ENCODE measurements at places on chromosomes 2 and 18. TPM values are rescaled to one million over a fixed set of nuclear protein-coding genes. Genes with fewer than 3 reads are reported as not detected.

DSG1 gene
- polyA plus RNA-seq: not detected

ALK gene
- 0.55 TPM for polyA plus RNA-seq

DNA sequence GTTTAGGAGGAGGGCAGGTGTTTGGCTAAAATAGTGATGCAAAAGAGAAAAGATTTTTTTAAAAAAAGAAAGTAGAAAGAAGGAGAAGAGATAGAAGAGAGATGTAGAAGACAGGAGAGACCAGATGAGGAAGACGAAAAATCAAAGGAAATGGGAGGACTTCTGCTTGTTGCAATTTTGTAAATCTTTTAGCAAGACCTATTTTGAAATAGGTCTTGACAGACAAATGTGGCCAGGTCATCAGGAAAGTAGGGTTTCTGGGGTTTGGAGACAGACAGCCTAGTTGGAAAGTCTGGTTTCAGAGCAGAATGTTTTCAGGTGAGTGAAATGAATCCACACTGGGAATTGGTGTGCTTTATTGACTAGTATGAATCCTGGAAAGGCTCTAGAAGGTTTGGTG is 104.5 kb upstream of the CAVIN2 start:
- DNase-seq: no peak

DNA sequence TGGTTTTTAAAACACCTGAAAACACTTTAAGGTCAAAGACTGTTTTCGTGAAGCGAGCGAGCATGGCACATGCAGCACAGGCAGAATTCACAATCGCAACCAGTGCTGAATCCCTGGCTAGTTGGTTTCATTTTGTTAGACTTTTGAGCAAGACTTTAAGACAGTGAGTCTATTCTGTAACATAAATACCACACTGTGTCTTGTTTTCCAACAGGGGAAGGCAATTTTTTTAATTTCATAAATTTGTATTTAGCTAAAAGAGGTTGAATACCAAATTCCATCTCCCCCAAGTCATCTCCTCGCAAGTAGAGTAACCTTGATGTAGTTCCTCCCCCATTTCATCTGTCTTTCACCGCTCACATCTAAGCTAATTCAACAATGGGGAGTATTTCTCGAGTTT is 1.4 kb downstream of the CERKL start:
- no peak for DNase-seq

- no peak for DNase-seq
Measured at GRCh38 chr2:225468131-225468530, 68.6 kb downstream of the NYAP2 start.

DNA sequence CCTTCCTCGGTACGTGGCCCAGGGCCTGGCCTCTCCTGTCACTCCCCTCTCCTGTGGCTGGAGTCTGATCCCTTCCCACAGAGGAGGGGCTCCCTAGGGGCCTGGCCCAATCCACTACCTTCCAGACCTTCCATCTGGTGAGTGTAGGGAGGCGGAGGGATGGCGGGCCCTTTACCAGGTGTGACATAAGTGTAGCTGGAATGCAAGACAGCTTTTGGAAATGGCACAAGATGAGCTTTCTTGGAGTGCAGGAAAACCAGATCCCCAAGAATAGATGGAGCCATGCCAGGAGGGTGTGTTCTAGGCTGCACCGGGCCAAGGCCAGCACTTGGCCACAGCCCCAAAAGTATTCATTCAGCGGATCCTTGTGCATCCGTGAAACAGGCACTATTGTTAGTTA is 30.1 kb downstream of the IGFBP5 start:
- peak; percentile 47 for DNase-seq

DNA sequence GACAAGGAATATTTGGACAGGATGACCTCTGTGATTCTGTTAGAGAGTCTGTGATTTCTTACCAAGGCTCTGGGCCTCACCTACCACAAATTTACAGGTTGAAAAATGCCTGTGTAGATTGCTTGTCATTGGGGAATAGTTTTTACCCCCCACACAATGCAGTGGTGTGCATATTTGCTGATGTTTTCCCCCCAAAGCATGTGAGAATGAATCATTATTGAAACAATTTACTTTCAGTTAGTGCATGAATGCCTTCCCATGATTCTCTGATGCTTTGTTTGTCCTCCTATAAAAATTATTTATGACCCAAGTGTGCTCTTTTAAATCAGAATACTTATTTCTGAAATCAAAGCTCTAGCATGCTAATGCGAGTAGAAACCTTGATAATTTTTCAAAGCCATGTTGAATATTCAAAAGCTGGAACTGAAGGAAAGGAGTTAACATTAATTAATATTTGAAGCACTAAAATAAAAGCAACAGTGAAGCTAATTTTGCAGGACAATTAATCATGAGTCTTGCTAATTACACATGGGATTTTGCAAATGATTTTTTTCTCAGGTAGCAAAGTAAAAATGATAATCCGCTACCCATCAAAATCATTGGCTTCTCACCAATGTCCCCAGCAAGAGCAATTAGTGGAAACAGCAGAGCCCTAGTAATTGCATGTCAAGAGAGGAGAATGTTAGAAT is 361.2 kb upstream of the HNRNPA3 start:
- DNase-seq: no peak
